ENCODE measurements at places on chromosomes 13 and 19. TPM values are rescaled to one million over a fixed set of nuclear protein-coding genes. Genes with fewer than 3 reads are reported as not detected.

Gene XPO4
- 14.9 TPM for total RNA-seq

Gene EEF2
- 2,646 TPM for total RNA-seq

Gene FCAR
- total RNA-seq: not detected

Gene ZNF599
- 5.4 TPM for total RNA-seq

Gene ZSCAN5B
- total RNA-seq: not detected

Gene C19orf85
- total RNA-seq: not detected

Gene C19orf73
- total RNA-seq: 0.51 TPM

Gene ZNF850
- total RNA-seq: 1.2 TPM

Gene SIGLEC9
- total RNA-seq: not detected

Gene RFPL4AL1
- total RNA-seq: not detected

Gene KIRREL2
- total RNA-seq: under 0.01 TPM

All from fibroblast of lung (primary cell).